GM23248 (cell line): ENCODE measurements at places on chromosomes 3 and 15. TPM values are rescaled to one million over a fixed set of nuclear protein-coding genes. Genes with fewer than 3 reads are reported as not detected.
A peak's percentile ranks its signal among the peaks of the same experiment; 100 is the strongest.

DNA sequence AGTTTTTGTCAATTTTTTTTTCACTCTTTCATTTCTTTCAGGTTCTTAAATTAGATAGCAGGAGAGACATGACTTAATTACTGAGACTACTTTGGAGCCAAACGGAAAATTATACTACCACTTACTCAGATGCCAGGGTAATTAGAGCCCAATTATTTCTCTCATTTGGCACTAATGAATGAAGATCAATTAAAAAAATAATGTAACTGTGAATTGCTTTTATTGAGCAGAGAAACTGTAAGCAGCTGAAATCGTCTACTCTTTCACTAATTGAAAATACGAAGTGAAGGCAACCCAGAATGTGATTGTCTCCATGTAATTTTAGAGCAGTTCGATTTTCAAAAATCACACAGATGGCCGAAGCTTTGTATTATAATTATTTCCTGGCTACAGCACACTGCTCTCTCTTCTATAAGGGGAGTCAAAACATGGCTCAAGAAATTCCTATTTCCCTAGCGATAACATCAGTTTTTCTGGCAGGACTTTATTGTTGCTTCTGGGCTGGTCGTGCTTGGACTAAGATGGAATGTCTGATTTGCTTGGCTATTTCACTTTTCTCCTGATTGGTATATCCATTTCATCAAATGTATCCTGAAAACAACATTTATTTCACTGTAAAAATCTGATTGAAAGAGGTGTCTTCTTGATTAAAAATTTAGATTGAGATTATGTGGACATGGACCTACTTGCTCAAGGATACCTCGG is 55.8 kb upstream of the PDZRN3 start:
- no peak for DNase-seq

DNA sequence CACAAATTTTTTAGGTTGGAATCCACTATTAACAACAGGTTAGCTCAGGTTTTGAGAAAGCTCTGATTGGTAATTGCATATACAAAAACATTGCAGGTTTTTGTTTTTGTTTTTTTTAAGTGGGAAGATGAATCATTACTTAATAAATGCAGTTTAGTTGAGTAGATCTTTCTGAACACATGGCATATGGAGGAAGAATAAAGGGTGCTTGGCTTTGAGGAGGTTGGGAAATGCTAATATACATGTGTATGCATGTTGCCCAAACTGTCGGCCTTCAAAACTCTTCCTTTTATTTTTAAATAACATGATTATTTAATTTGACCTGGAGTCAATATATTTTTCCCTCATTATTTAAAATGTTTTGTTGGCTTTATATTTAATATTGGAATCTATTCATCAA is 32.8 kb downstream of the ZBTB38 start:
- DNase-seq: no peak

- no peak for DNase-seq
Observed at GRCh38 chr3:158205994-158206393, 96.1 kb downstream of the RSRC1 start.

- DNase-seq: peak; percentile 65
Observed at GRCh38 chr15:89472785-89473256, 23.6 kb downstream of the RHCG start.

DNA sequence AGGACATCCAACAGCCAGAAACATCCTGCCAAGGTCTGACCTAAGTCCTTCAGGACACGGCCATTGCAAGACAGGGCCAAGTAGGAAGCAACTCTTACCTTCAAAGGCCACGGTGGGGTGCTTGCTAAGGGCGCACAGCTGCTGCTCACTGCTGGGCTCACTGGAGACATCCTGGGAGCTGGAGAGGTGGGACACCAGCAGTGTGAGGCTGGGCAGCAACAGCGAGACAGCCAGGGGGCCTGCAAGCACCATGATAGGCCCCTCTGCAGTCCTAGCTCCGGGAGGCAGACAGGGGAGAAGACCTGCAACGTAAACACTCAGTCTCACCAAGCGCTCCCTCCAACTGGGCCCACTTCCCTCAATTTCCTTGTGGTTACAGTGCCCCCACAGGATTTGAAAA is 79.2 kb downstream of the SEMA5B start:
- DNase-seq: no peak

The C2CD4A gene
- total RNA-seq: not detected in 2 replicates

GRCh38 chr15:69562564-69562963 is 109.9 kb downstream of the RPLP1 start:
- DNase-seq: no peak

The DGKG gene
- 0.38 TPM in 1 of 2 replicates, not detected in the other for total RNA-seq

- DNase-seq: no peak
Observed at GRCh38 chr15:68667800-68668625, 89.2 kb downstream of the CORO2B start.

DNA sequence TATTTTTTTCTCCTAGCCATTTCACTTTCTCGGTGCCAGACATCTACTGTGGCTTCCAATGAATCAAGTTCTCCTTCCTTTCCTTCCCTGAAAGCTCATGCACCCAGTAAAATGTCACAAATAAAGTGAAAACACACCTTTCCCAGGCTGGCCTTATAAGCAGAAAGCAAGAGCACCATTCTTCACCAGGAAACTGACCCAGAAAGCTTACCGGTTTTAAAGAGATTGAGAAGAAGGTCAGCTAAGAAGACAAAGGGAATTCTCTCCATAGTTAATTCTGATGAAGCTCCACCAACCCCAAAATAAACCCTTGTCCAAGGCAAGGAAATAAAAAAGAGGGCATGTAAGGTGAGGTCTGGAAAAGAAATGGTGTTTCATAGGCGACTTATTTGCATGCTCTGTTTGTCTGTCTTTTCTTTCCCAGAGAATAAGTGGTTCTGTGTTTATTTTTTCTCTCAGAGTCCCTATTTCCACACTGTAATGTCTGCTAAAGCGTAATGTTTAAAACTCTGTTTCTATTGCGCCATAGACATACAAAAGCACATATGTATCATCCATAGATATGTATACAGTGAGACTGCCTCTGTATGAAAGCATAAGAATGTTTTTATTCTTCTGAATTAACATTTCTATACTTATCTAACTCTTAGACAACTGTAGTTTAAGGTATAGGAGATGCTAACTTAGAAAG is 2.8 kb downstream of the LSAMP start:
- no peak for DNase-seq

DNA sequence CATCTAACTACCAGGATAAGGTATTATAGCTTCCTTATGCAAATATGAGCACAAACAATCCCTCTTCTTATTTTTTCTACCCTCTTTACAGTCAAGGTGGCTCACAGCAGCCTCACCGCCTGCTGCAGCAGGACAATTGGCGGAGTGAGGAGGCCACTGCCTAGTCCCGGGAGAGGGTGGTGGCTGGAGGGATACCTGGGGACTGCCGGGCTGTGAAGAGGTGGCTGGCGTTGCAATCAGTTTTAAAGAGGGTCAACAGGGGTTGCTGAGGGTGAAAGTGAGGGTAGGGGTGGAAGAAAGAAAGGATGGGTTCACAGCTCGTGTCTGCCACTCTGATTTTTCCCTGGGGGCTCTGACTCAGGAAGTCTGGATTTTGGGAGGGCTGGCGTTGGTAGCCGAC is 105.1 kb upstream of the SLC6A6 start:
- DNase-seq: no peak

GRCh38 chr3:16064642-16065414 is 109.7 kb upstream of the GALNT15 start:
- DNase-seq: peak; percentile 92

DNA sequence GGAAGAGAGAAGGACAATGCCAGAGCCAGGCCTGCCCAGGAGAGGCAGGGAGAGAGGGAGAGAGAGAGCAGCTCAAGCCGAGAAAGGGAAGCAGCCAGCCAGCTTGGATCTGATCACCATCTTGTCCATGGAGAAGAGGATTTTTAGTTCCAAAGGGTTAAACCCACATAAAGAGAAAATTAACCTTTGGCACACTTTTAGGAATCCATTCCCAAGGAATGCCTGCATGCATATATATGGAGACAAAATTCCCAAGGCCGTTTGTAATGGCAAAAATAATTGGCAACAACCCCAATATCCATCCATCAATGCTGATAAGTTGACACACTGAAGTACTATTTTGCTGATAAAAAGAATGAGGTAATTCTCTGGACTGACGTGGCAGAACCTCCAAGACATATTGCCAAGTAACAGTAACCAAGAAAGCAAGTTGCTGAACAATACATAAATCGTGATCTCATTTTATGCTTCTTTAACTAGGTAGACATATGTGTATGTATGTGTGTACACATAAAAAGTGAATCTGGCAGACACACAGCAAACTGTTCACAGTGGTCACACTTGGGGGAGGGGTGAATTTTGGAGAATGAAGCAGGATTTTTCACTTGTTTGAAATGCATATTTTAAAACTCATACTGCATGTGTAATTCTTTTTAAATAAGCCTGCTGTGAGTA is 7.5 kb upstream of the STRA6 start:
- DNase-seq: peak; percentile 81

The COLQ gene
- total RNA-seq: 0.32 and 1.1 TPM in 2 replicates
